ENCODE measurements at places on chromosomes 2 and 18.

GRCh38 chr2:85376291-85377065 lies 21.9 kb downstream of the ELMOD3 start:
- no peak for DNase-seq

DNA sequence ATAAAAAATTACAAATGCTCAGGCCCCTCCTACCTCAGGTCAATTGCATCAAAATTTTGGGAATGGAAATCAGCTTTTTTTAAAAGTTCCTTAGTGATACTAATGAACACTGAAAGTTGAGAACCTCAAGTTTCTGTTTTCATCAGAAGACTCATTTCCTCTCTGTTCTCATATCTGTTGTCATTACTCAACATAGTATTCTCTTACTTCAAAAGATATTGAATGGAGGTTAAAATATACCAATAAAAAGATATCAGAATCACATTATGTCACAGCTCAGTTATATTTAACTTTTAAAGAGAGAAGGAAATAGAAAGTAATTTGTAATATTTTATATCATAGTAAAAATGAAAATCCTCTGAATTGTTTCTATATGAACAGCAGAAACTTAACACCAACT lies 959.4 kb upstream of the LRRTM1 start:
- no peak for DNase-seq

GRCh38 chr2:207338220-207338607 lies 172.5 kb upstream of the KLF7 start:
- DNase-seq = no peak

- DNase-seq = no peak
These were observed 6.3 kb downstream of the VIT start for GRCh38 chr2:36702781-36703180.
